ENCODE measurements at places on chromosomes 1 and 21.

- no peak for DNase-seq
Measured at GRCh38 chr1:63931468-63931867, 157.7 kb downstream of the ROR1 start.

DNA sequence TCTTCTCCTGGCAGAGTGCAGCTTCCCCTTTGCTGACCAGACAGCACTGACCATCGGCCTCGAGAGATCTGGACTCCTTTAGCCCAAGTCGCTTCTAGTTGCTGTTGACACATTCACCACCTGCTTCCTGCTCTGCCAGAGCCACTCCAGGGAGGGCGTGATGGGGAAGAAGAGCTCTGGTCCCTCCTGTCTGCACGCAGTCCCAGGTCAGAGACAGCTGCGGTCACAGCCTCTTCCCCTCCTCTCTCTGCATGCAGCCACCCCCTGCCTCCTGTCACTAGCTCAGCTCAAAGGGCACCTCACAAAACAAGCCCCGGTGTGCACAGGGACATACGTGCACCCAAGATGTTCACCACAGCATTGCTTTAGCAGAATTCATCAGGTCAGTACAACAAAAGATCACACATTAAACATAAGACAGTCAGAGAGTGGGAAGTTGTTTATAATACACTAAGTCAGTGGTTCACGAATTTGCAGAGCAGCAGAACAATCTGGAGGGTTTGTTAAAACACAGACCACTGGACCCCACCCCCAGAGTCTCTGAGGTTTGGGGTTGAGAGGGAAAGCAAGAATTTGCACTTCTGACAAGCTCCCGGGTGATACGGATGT, 132.9 kb downstream of the SYF2 start:
- DNase-seq, result no peak

DNA sequence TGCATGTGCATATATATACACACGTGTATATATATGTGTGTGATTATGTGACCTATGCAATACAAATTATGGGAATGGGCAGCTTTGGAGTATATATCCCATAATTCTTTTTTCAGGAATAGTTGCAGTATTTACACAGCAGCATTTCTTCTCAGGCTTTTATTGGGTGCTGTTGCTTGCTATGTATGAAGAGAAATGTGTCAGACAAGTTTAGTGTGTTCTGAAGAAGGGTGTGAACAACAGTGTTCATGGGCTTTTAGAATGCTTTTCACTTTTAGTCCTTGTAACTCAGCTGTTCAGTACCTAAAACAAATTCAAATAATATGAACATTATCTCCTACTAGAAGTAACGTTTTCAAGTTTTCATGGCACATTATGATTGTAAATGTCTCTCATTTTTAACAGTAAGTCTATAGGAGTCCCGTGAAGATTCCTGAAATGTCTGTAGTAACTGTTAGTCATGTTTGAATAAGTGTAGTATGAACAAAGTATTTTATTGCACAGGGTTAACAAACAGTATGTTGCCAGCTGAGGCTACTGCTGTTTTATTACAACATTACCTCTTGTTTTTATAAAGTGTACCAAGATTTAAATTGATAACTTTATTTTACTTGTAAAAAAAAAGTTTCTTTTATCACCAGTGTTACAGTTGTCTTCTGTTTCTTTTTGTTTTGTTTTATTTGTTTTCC, 42.5 kb downstream of the TMED5 start:
- DNase-seq, result no peak

DNA sequence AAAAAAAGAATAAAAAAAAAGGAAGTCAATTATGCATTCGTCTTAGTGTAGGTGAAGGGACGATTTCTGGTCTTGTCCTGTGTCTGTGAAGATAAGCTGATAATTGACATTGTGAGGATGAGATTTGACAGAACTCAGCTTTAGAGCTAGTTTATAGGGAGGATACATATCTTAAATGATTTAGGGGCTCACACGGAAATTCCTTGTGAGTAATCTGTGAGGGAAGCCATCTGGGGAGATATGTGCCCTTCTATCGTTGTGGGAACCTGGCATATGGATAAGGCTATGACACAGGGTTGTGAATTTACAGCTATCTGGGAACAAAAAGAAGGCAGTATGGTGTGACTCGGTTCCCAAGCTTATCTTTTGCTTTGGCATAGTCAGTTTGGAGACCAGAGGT, 71.1 kb downstream of the RABGAP1L start:
- no peak for DNase-seq

GRCh38 chr1:6208723-6209660, 3.1 kb downstream of the RNF207 start:
- no peak for DNase-seq

GRCh38 chr1:201172999-201173610, 17.5 kb upstream of the IGFN1 start:
- no peak for DNase-seq

DNA sequence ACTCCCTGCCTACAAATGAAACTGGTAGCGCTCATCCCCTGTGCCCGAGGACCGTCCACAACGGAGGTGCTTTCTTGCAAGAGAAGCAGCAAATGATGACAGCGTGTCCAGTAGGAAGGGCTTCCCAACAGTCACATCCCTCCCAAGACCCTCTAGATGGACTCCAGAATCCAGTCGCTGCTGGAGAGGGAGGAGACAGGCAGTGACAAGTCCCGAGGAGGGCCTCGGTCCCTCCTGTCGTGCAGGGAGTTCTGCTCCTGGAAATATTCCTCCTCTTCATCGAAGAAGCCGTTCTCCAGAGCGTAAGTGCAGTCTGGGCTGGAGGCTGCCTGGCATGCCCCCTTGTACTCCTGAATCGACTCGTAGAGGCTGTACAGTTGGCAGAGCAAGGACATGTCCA, 20.3 kb downstream of the FAM89A start:
- no peak for DNase-seq

DNA sequence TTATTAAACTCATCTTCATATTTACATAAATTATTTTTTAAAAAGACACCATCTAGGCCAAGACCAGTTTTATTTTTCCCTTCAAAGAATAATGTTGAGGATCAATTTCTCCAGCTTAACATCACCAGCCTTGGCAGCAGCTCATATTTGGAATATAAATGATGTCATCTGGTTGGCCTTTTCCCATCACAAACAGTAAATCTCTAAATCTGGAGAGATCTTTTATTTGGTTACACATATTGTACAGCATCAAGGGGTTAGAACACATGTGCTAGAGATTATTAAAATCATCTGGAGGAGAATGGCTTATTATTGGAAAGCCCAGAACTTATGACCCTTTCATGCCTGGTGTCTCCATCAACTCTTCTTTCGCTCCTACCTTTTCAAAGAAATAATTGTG, 508.8 kb downstream of the PLPP3 start:
- no peak for DNase-seq

DNA sequence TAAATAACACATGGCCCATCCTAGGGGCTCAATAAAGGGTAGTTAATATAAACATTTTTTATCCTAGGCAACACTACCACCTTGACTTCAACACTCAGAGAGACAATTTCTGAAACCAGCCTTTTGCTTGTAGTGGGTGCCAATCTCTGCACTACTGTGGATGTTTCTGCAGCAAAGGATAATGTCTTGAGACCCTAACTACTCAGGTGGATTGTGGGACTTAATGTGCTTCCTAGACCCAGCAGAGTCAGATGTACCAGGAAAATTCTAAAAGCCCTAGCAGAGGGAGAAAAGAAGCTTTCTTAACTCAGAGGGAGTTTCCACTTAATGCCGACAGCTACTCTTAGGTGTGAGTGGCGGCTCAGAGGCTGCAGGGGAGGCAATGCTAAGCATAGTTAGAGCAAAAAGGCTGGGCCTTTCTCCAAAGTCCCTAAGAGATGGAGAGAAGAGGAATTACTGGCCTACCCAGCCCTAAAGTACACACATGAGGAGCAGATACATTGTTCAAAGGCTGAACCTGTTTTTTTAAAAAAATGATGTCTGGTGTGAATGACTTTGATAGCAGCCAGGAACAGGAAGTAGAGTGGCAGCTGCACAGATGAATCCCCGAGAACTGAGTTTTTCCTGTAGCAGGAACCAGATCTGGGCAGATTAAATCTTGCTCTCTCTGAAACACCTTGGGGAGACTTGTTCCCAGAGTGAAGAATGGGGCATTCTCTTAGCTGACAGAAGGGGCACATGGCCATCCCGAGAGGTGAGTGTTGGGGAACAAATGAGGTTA, 33.5 kb upstream of the ABCD3 start:
- no peak for DNase-seq

DNA sequence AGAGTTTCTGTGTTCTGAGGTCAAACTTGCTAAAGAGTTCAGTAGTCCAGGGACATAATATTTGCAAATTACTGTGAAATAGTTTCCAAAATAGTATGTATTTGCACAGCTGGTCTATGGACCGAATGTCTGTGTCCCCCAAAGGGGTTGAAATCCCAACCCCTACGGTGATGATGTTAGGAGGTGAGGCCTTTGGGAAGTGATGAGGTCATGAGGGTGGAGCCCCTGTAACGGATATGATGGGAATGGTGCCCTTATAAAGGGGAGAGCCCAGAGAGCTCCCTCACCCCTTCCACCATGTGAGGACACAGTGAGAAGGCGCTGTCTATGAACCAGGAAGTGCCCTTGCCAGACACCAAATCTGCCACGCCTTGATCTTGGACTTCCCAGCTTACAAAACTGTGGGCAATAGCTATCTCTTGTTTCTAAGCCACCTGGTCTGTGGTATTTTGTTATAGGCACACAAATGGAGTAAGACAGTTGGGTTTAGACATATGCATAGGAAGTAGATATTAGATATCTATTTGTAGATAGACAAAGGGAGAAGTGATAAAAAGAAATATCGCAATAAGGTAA, 21.7 kb downstream of the RNF187 start:
- no peak for DNase-seq

DNA sequence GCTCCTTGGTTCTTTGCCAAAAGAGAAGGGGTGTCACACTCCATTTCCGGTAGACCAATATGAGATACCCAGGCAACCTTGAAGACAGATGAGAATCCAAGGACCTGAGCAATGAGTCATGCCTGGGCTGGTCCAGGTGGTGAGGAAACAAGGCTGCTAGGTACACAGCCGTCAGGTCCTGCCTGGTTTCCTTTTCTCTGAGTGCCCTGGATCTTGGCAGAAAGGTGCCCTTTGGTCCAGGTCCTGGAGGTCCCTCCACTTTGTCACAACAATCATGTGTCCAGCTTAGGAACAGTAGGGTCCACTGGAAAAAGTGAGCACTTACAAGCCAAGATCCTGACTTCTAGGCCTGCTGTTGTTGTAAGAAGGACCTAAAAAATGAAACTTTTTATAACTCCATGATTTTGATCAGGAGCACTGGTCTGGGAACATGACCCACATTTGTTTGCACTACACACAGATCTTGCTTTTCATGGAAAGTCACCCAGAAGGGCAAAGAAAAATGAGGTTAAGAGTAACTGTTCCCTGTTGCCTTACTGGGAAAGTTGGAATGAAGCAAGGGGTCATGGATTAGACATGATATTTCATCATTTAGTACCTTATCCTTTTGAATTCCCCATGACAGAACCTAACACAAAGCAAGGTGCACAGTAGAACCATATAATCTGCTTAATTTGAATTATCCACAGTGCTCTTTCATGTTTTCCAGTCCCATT, 94.7 kb downstream of the PAPPA2 start:
- no peak for DNase-seq

DNA sequence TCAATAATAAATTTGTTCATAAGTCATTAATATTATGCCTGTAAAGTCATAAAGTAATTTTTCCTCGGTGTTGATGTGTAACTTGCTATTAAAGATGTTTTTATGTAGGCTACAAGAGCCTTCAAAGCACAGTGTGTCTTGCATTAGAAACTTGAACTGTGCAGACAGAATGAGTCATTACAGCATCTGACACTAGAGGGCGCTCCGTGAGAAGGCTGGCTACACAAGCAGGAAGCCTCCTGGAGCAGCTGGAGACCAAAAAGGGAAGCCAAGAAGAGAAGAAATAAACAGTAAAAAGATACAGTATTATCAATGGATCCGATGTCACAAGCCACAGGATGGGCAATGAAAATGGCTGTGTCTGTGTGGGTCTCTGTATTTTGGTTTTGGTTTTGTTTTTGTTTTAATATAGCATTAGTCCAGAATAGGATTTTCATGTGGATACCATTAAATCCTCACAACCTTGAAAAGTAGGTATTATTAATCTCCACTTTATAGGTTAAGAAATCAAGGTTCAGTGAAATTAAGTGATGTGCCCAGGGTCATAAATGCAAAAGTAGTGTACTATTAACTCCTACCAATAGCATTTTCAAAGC, 16.1 kb upstream of the LRRC8D start:
- peak; percentile 73 for DNase-seq

DNA sequence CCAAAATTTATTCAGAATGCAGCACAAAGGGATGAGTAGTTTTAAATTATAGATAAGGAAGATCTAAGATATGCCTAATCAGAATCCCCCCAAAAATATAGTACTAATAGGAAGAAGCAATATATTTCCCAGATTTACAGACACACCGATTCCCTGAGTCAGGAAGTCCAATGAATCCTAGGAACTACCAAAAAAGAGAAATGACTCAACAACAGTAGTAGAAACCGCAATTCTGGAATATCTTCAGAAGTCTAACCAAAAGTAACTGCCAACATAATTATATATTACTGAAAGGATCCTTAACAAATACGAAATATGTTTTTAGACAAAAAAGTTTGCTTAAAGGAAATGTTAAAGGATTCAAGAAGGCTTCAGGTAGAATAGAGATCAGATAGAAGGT, 10.3 kb downstream of the AHCTF1 start:
- DNase-seq, result no peak

- DNase-seq, result no peak
Measured at GRCh38 chr1:89548122-89548857, 23.7 kb downstream of the LRRC8B start.

DNA sequence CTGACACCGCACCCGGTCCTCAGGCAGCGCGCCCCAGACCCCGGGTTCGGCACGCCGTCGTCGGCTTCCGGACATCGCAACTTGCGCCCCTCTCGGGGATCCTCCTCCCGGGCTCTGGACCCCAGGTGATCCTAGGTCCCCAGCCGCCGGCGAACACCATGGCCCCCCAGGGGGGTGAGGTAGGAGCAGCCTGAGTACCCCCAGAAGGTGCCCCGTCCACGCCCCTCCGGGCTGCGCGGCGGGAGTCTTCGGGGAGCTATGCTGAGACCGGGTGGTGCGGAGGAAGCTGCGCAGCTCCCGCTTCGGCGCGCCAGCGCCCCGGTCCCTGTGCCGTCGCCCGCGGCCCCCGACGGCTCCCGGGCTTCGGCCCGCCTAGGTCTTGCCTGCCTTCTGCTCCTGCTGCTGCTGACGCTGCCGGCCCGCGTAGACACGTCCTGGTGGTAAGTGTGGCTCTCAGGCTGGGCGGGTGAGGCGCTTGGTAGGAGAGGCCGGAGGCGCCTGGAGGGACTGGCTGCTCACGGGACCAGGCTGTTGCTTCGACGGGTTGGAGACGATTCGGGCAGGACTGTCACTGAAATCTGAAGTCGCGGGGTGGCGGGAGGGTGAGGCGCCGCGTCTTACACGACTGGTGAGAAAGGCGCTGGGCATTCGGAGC, 367 bp downstream of the WNT2B start:
- no peak for DNase-seq

GRCh38 chr1:245301162-245301580, 146.4 kb downstream of the KIF26B start:
- DNase-seq, result no peak

Data from stimulated activated CD8-positive, alpha-beta memory T cell treated with anti-CD3 and anti-CD28 coated beads, Interleukin-4, amount 100 ng/mL, for 1 hour (primary cell).